ENCODE measurements at places on chromosomes 2 and 18.

GRCh38 chr2:42127425-42128424 is 41.4 kb upstream of the EML4 start:
- DNase-seq: no peak

DNA sequence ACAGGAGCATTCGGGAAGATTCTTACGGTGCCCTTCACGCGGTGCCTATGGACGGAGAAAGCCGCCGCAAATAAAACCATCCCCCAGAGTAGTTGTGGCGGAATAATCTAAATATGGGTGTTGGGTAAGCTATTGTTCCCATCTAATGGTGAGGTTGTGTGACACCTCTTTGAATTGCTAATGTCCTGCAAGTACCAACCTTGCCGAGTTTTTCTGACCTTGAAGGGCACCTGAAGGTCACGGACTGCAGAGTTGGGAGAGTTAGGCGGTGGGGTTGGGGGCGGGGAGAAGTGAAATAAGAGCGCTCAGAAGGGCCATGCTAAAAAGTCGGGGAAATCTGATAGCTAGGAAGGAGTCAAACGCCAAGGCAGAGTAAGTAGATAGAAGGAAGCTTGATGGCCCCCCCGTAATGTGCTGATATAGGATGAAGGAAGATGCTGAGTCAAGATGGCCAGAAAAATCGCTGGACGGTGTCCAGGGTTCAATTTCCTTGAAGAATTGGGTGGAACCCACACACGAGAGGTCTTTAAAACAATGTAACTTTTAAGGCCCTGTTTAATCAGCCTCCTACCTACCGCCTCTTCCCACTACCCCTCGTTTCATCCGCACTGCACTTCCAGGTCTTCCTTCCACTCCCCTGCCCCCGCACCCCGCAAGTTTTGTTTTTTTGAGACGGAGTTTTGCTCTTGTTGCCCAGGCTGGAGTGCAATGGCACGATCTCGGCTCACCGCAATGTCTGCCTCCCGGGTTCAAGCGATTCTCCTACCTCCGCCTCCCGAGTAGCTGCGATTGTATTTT is 600 bp downstream of the KATNAL2 start:
- peak; percentile 55 for DNase-seq

GRCh38 chr2:172972005-172972619 is 103.5 kb upstream of the MAP3K20 start:
- peak; percentile 61 for DNase-seq

DNA sequence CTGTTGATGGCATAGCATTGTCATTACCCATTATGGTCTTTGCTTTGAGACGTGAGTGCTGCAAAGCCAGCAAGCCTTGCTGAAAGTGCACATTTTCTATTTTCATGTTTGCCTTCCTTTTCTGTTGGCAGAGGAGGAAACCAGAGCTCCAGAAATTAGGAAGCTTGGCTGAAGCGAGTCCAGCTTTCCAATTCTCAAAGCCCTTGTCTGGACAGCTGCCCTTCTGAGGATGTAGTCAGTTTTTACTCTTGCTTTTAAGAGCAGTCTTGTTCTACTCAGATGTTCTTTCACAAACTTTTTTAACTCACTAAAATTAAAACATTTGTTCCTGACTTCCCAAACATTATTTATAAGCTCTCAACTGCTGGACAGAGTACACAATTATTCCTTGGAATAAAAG is 93.8 kb downstream of the ICOS start:
- no peak for DNase-seq

- DNase-seq: no peak
Measured at GRCh38 chr2:237896956-237897355, 37.5 kb downstream of the RAMP1 start.

DNA sequence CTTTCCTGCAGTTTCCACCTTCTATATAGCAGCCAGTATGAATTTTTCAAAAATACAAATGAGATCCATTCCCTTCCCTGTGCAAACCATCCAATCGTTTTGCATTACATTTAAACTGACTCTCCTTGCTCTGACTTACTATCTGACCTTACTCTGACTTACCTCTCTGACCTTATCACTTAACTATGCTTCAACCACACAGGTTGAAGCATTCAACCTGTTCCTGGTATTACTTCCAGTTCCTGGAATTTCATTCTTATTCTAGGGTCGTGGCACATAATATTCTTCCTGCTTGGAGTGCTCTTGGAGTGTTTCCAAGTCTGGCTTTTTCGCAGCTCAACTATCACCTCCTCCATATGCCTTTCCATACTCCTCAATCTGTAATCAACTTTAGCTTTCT is 850.6 kb upstream of the CHAC2 start:
- DNase-seq: no peak

- no peak for DNase-seq
Measured at GRCh38 chr2:217382794-217383193, 522.9 kb upstream of the TNP1 start.

- no peak for DNase-seq
Measured at GRCh38 chr18:8858888-8859511, 153.6 kb downstream of the MTCL1 start.

- no peak for DNase-seq
Measured at GRCh38 chr2:224901121-224901676, 141.1 kb downstream of the DOCK10 start.

DNA sequence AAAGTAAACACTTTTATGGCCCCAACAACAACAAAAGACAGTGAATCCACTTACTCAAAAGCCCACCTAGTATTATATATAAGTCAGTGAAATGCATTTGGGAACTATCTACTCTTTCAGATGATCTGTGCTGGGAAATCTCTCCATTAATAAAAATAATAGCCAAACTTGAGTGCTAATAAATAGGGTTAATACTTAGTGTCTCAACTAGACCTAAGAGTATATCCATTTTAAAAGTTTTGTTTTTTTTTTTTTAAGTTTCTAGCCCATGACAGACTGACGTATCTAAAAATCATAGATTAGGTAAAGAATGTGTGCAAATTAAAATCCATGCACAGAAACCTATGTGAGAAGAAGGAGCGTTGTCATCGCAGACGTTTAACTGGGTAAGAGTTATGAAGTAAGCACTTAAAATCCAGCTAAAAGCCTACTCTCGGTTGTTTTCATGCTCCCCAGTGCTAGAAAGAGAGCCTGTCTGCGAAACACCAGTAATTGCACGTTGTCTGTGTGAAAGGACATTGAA is 83.4 kb upstream of the PELI1 start:
- DNase-seq: no peak

GRCh38 chr2:233711312-233712008 is 1.2 kb upstream of the UGT1A5 start:
- DNase-seq: peak; percentile 86

DNA sequence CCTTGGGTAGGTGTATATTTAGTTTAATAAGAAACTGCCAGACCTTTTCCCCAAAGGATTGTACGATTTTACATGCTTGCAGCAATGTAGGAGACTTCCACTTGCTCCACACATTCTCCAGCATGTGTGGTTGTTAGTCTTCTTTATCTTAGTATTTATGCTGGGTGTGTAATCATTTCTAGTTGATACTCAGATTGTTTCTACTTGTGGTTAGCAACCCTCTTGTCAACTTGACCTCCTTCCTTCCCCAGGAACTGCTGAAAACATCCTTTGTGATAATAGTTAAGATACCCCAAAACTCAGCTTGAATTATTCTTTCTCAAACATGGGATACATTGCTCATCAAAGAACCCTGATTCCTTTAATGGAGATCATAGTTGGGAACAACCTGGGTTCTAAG is 37.2 kb upstream of the CYBRD1 start:
- no peak for DNase-seq

DNA sequence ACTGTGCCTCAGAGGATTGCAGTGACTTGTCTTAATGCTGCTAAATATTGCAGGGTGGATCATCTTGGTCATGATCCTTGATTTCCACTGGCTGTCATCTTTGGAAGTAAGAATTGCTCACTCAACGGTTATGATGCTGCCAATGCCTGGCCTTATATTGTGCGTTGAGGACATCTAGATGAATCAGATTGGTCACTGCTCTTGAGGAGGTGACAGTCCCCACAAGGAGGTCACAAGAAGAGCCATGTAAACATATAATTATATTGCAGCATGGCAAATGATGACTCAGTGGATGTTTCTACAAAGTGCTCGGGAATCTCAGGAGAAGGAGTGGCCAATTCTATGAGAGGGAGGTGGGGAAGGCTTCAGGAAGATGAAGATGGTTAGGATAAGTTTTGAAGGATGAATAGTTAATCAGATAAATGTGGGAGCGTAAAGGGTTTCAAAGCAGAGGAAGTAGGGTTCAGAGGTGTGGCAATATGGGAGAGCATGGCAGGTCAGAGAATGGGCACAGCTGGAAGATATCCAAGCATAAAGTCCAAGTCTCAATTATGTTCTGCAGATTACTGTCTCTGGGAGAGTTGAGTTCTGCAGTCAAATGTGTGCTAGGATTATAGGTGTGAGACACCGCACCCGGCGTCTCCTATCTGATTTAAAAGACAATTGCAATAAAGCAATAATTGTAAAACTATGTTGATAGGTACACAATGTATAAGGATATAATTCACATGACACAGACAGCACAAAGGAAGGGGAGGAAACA is 21.3 kb upstream of the TMEM131 start:
- DNase-seq: no peak

GRCh38 chr2:96324721-96325040 is 436 bp upstream of the ITPRIPL1 start:
- DNase-seq: no peak

DNA sequence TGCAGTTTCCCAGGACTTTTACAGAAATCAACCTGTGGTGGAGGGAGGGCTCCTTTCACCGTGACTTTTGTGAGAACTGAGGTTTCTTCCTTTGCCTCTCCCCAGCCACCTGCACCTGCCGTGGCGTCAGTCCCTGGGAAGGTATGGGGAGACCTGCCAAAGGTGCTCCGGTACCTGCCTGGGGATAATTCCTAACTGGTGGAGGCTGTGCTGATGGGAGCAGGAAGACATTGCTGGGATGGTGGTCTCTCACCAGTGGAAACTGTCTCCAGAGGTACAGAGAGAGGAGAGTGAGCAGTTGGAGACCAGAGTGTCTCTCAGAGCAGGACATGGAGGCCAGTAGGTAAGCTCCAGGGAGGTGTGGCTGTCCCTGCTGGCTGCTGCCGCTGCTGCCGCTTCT is 52.6 kb downstream of the CIB4 start:
- no peak for DNase-seq

- no peak for DNase-seq
Measured at GRCh38 chr2:226618875-226619605, 180.6 kb downstream of the IRS1 start.

DNA sequence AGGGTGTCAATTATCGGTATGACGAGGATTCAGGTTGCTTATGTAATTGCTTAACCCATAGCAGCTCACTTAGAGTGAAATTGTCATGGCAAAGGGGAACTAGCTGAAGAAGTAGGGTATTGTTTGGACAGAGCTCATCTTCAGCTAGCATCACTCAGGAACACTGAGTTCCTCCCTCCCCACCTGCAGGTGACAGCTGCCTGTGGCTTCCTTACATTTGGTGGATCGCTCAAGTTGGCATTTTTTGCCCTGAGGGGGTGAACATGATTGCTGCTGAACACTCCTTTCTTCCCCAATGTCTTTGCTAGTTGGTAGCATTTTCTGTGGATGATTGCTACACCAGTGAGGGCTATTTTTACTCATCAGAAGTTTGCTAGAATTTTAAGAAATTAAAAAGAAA is 86.7 kb upstream of the THUMPD2 start:
- DNase-seq: no peak

DNA sequence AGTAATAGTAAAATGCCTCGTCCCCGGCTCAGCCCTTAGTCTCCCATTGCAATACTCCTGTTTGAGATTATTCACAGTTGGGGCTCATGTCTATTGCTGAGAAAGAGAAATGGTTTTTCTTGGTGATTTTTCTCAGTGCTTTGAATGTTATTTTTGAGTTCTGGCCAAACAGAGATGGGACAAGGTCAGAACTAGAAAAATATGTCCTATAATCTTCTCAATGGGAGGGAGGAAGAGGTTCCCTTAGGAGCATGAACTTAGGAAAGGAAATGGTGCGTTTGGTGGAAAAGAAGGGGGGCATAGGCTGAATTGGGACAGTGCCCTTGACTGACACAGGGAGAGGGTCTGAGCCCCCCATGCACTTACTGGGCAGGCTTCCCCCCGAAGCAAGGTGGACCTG is 133.8 kb downstream of the AGAP1 start:
- DNase-seq: no peak

- DNase-seq: no peak
Measured at GRCh38 chr2:3075316-3075990, 302.2 kb downstream of the EIPR1 start.

- DNase-seq: no peak
Measured at GRCh38 chr2:223366566-223366965, 235.6 kb downstream of the SCG2 start.

GRCh38 chr2:172624996-172625395 is 69.1 kb downstream of the PDK1 start:
- no peak for DNase-seq

- no peak for DNase-seq
Measured at GRCh38 chr2:27096748-27097297, 10.3 kb downstream of the KHK start.

- no peak for DNase-seq
Measured at GRCh38 chr2:105498281-105498846, 99.5 kb upstream of the FHL2 start.

- no peak for DNase-seq
Measured at GRCh38 chr18:56189615-56190014, 448.8 kb downstream of the TXNL1 start.

DNA sequence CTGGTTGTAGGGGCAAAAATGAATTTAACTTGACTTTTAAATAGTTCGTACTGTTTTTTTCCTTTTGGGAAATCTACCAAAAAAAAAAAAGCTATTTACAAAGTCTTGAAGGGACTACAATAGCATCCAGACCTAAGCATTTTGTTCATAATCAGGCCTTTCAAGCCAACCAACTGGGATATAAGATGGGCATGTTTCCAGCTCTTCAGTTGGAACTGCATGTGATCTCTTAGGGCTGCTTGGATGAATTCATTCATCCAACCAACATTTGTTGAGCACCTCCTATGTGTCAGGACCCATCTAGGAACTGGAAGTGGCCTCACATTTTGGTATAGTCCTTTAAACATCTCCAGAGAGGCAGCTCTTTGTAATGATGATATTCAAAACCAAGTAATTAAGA is 98.6 kb downstream of the AAK1 start:
- no peak for DNase-seq

GRCh38 chr2:191315365-191315752 is 70.2 kb downstream of the MYO1B start:
- DNase-seq: no peak

- no peak for DNase-seq
Measured at GRCh38 chr2:239298116-239298804, 102.6 kb downstream of the HDAC4 start.

DNA sequence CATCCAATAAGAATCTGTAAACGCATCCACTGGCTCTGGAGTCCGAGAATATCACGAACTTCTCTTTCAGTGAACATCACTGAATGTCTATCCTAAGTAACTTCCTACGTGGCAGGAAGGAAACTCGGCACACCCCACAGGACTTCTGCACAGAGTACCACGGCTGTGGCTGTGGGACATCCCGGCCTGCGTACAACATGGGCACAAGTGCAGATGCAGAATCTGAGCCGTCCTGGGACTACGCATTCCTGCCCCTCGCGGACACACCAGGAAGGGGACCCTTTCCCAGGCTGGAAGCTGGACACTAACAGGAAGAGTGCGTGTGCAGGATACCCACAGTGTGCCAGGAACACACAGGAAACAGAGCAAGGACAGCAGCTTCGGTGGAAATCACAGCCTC is 60.6 kb downstream of the ZNF516 start:
- no peak for DNase-seq

Data from left lobe of liver (tissue), 2 donors.